ENCODE measurements at places on chromosomes 5 and 9.
A peak's percentile ranks its signal among the peaks of the same experiment; 100 is the strongest.

DNA sequence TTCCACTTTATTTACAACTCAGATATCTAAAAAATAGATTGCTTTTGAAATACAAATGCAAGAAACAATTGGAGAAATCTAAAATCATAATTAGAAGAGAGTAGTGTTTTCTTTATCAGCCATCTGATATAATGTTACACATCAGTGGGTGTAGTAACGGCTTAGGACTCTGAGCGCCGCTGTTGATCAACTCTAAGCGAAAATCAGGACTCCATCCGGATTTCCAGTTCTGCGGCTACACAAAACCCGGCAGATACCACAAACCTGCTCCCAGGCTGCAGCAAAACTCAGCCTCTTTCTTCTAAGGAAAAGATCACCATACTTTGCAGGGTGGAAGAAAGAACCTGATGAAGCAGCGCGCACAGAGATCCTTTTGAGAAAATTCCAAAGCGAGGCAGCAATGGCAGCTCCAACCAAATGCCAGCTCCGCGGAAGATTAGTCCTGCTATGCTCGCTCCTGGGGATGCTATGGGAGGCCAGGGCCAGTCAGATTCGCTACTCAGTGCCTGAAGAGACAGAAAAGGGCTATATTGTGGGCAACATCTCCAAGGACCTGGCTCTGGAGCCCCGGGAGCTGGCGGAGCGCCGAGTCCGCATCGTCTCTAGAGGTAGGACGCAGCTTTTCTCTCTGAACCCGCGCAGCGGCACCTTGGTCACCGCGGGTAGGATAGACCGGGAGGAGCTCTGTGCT is at the start of gene PCDHGA9:
Gene PCDHGA9 (plus strand): TSS at position 226 of the 691 bp plus-strand sequence. CDS start 175 bp downstream, at position 401.
- no peak for DNase-seq

GRCh38 chr5:94744906-94745305 is 126.4 kb downstream of the SLF1 start:
- DNase-seq: no peak

GRCh38 chr5:172035049-172035448 is 28.6 kb upstream of the FBXW11 start:
- DNase-seq: no peak

DNA sequence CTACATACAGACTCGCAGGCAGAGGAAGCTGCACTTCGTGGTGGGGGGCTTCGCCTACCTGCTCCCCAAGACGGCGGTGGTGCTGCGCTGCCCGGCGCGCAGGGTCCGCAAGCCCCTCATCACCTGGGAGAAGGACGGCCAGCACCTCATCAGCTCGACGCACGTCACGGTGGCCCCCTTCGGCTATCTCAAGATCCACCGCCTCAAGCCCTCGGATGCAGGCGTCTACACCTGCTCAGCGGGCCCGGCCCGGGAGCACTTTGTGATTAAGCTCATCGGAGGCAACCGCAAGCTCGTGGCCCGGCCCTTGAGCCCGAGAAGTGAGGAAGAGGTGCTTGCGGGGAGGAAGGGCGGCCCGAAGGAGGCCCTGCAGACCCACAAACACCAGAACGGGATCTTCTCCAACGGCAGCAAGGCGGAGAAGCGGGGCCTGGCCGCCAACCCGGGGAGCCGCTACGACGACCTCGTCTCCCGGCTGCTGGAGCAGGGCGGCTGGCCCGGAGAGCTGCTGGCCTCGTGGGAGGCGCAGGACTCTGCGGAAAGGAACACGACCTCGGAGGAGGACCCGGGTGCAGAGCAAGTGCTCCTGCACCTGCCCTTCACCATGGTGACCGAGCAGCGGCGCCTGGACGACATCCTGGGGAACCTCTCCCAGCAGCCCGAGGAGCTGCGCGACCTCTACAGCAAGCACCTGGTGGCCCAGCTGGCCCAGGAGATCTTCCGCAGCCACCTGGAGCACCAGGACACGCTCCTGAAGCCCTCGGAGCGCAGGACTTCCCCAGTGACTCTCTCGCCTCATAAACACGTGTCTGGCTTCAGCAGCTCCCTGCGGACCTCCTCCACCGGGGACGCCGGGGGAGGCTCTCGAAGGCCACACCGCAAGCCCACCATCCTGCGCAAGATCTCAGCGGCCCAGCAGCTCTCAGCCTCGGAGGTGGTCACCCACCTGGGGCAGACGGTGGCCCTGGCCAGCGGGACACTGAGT is 255.9 kb downstream of the SAXO1 start:
- DNase-seq: no peak

GRCh38 chr5:5650242-5650641 is 227.8 kb downstream of the ICE1 start:
- DNase-seq: no peak

DNA sequence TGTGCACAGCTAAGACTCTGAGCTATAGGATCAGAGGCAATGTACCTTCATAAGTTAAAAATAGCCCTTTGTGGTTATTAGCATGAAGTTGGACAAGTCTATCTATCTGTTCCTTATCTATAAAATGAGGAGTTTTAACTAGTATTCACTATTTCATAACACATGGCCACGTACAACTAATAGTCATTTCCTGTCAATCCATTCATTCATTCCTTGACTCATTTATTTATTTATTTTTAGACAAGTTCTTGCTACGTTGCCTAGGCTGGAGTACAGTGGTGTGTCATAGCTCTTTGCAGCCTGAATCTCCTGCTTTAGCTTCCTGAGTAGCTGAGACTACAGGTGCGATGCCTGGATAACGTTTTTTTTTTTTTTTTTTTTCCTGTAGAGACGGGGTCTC is 92.1 kb downstream of the NR3C1 start:
- no peak for DNase-seq

- DNase-seq: peak; percentile 40
Measured at GRCh38 chr5:135034236-135034962, 371 bp upstream of the PITX1 start.

GRCh38 chr9:75588808-75589207 is 301.7 kb upstream of the PCSK5 start:
- no peak for DNase-seq
